ENCODE measurements at places on chromosomes 3 and 15.

GRCh38 chr15:81222007-81222406, 25.3 kb downstream of the IL16 start:
- no peak for DNase-seq

GRCh38 chr3:157794771-157795170, 291.6 kb upstream of the VEPH1 start:
- no peak for DNase-seq

DNA sequence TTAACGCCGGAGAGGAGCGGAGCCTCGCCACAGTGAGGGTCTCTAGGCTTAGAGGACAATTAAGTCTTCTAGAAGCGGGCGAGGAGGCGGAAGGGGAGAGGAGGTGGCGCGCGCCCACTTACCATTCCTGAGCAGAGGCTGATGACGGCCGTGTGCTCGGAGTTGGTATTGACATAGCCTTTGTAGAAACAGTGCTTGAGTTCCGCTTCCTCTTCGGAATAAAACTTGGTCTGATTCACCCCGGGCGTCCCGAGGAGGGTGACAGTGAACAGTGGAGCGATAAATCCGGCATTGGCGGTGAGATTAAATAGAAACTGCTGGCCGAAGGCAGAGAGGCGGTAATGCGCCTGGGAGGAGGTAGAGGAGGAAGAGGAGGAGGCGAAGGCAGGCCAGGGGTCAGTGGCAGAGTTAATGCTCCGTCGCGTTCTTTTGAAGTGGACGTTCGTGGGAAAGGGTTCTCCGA, 1.3 kb downstream of the ADAMTS9 start:
- DNase-seq = no peak

- DNase-seq = peak; percentile 39
These were observed 82.9 kb upstream of the HACD2 start for GRCh38 chr3:123667784-123668183.

GRCh38 chr3:37668818-37669610, 192.7 kb upstream of the CTDSPL start:
- no peak for DNase-seq

DNA sequence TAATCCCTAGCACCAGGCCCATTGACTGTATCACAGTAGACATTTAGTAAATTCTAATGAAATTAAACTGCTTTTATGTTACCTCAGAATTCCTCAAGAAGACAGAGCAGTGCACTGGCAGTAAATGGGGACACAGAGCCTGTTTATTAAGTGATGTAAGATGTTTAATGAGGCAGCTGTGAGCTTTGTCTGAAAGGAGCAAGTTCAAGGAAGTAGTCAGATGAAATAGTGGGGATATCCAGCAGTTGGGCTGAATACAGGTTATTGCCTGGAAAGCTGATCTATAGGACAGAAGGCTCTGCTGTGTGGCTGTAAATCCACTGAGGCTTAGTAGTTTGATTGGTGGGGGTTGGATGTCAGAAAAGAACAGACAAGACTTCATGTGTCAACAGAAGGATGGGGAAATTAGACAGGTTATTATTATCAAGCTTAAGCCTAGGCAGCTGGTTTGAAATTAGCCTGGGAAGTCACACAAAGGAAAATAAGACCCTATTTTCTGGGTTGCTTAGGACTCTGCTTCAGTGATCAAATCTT, 62.2 kb downstream of the PFN2 start:
- DNase-seq = no peak

DNA sequence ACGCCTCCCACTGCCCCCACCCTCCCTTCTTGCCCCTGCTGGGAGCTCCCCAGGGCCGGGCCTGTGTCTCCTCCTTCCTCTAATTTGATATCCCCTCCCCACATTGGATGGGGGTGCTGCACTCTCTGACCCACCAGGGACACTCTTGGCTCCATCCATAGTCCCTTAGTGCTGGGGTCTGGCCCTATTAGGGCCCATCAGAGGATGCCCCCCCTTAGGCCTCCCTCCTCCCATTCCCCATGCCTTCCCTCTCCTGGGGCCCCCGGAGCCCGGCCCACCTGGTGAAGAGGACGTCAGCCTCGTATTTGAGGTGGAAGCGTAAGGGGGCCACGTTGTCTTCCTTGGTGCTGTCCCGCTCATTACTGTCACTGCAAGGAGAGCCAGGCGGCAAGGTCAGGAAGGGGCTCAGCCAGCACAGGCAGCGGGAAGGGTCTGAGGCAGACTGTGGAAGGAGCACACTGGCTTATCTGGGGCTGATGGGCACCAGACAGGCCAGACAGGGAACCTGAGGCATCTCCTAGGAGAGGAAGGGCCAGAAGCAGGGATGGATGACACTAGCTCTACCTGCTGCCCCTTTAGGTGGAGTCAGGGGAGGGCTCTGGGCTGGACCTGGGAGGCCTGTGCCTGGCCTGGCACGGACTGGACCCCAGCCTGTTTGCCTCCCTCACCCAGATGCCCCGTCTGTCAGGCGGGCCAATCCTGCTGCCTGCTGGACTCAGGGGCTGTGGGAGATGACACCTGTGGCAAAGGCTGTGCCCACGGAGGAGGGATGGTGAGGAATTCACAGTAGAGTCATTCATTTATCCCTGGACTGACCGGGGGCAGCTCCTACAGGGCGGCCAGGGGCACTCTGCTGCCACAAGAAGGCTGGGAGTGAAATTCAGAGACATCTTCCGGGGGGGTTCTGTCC, 36.2 kb downstream of the FEM1B start:
- DNase-seq = no peak
